ENCODE measurements at places on chromosomes 7 and 10.

DNA sequence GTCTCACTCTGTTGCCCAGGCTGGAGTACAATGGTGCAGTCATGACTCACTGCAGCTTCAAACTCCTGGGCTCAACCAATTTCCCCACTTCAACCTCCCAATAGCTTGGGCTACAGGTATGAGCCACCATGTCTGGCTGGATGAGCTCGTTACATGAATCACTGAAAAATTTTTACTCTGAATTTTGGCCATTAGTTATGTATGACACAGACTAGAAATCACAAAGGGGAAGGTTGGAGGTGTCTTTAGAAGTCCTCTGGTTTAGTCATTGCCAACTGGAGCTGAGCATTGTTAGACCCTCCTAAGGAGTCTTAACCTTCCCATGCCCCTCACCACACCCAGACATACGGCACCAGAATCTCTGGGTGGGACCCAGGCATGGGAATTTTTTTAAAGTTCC is 34.7 kb downstream of the SVIL start:
- no peak for DNase-seq

DNA sequence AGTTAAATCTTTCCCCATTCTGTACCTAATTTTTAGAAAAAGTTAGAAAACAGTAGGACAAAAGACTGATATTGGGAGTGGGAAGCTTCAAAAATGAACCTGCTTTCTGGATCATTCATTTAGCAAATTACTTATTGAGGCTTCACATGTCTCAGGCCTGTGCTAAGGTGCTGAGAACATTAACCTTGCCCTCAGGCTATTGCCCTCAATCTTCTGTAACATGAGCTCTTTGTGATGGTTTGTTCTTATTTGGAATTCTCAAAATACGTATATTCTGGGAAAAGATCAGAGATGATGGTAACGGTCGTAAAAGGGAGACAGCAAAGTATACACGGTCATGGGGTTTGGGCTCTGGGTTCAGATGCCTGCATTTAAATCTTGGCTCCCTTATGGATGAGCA is 39.5 kb upstream of the PRKG1 start:
- no peak for DNase-seq

GRCh38 chr10:112151524-112152039 is 32.0 kb downstream of the GPAM start:
- DNase-seq = no peak

GRCh38 chr7:96663457-96663856 is 46.2 kb downstream of the SEM1 start:
- DNase-seq = no peak

GRCh38 chr7:105246679-105247078 is 142.0 kb downstream of the SRPK2 start:
- DNase-seq = no peak

DNA sequence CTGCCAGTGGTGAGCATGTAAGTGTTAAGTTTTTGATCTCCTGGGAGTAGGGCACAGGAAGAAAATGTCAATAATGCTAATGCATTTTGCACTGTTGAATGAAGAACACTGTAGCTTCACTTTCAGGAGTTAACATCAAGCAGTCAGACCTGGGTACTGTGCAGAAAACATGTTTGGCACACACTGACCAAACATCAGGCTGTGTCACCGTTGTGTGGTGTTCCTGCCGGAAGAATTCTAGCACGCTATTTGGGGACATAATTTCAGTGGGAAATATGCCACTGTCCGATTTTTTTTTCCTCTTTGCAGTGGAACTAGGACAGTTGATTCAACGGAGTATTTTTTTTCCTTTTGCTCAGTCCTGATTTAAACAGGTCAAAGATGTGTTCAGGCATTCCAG is 24.4 kb upstream of the ABCB5 start:
- no peak for DNase-seq

GRCh38 chr7:115340828-115341227 is 418.9 kb downstream of the MDFIC start:
- no peak for DNase-seq

GRCh38 chr7:36653663-36654355 is 70.5 kb downstream of the AOAH start:
- no peak for DNase-seq

DNA sequence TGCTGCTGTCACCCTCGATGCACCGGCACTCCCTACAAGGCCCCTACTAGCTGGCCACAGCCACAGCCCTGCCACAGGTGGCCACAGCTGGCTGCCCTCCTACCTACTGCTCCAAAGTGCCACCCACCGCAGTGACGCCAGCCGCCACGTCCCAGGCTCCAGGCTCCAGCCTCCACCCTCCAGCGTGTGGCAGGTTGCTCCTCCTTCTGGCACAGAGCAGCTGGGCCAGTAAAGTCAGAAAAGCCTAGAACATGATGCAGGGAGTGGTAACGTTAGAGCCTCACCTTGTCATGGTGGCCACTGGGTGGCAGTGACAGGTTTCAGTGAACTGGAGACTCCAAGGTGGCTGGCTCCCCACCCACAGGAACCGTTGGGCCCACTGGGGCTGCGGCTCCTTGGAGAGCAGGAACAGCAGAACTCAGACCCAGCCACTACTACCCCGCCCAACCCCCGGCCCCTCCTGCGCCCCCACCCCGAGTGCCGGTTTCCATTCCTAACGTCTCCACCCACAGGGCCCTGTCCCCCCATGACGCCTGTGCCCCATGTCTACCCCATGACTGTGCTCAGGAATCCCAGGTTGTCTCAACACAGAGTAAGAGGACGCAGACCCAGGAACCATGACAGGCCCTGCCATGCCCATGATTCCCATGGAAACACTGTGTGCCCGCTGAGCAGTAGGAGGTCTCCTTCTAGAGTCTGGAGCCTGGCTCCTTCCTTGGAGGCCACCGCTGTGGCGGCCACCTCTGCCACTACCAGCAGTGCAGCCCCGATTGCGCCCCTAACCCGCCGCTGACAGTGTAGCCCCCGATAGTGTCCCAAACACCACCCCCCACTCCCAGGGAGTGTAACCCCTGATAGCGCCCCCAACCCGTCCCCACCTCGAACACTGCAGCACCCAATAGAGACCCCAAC is 52.3 kb upstream of the ZNF33B start:
- DNase-seq = no peak

DNA sequence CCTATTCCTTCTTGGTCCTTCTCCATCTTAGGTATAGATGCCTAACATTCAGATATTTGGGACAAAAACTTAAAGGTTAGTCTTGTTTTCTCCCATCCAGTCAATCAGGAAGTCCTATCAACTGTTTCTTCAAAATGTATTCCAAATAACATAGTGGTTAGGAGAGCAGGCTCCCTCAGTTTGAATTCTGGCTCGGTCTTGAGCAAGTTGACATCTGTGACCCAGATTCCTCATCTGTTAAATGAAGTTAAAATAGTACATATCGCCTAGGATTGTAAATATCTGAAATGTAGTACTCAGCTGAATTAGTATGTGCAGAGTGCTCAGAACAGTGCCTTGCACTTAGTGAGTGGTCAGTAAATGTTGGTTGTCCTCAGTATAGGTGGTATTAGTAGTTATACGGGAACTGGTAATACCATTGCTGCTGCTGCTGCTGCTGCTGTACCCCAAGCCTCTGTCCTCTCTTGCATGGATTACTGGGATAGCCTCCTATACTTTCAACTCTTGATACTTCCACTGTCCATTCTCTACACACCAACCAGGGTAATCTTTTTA is 58.6 kb downstream of the RALA start:
- DNase-seq = no peak

DNA sequence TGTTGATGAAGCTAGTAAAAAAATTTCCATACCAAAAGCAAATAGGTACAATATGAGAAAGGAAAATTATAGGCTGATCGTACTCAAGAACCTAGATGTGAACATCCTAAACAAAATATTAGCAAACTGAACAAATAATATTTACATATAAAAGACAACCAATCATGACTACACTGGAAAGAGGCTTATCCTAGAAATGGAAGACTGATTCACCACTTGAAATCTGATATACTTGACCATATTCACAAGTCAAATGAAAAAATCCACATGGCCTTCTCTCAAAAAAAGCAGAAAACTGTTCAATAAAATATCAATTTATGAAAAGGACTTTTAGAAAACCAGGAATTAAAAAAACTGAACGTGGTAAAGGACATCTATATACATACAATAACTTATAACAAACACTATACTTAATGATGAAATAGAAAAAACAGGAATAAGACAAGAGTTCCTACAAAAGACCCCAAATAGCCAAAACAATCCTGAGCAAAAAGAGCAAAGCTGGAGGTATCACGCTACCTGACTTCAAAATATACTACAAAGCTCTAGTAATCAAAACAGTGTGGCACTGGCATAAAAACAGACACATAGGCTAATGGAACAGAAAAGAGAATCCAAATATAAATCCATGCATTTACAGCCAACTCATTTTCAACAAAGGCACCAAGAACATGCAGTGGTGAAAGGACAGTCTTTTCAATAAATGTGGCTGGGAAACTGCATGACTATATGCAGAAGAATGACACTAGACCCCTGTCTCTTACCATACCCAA is 29.2 kb upstream of the FAM180A start:
- DNase-seq = no peak

DNA sequence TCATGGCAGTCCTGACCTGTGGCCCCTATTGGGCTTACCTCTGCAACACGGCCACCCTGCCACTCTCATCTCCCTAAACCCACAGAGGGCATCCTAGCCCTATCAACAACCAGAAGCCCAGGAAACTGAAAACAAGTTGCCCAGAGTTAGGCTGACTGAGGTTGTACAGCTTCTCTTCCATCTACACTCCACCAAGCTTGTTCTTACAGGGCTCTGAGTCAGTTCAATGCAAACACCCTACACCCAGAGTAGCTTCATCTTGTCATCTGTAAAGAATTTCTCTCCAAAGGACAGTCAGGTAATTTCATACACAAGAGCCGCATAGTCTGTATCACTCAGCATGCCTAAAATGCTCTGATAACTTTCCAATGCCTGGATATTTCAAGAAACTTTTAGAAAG is 175.4 kb downstream of the ARID5B start:
- no peak for DNase-seq

- no peak for DNase-seq
Observed at GRCh38 chr7:87564296-87564963, 36.3 kb downstream of the ABCB1 start.

DNA sequence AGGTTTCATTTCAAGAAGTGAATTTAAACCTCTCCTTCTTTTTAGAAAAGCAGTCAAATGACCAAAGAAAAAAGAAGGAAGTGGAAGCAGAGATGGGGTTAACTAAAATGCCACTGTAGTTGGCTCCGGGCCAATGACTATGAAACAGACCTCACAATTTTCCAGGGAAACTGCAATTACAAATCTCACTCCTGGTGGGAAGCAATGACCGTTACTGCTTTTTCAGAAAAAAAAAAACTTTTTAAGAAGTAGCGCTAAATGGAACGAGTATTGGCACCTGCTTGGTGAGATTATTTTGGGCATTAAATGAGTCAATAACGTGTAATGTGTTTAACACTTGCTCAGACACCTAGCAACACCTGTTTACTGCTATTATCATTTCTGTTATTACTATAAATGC is 1.2 kb downstream of the SFRP4 start:
- no peak for DNase-seq

DNA sequence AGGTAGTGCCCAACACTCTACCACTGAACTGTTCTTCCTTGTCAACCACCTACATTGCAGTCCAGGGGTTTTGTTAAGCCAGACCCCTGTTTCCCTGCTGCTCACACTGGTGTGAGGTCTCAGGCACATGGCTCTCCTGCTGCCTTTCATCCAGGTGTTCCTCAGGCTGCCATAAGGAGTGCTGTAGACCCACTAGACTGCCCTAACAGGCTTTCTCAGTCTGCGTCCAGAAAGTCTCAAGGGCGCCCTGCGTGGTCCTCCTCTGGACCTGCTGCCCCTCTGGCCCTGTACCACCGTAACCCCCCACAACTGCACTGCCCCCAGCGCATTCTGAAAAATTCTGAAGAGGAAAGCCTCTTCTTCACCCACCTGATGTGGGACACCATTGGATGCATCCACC is 225.7 kb upstream of the ANKRD30A start:
- no peak for DNase-seq

DNA sequence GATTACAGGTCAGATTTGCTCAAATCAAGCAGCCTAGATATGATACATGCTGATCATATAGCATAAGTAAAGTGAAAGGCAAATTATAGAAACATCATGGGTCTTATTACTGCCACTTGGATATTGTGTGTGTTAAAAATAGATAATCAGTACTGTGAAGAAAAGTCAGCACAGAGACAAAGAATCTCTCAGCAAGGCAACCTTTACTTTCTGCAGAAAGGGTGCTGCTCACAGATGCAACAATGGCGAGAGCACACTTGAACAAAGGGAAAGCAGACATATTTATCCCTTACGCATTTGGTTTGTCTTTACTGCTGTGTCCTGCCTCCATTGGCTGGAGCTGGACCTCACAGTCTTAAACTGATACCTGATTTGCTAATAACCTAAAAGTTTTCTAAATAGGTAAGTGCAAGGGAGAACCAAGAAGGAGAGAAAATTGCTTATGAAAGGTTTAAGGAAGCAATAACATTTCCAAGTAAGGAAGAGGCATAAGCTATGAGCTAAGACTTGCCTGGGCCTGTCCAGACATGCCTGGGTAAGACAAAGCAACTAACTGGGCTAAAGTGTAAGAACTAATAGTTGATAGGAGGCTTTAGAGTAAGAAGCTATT is 1310.8 kb upstream of the LRRTM3 start:
- DNase-seq = no peak

DNA sequence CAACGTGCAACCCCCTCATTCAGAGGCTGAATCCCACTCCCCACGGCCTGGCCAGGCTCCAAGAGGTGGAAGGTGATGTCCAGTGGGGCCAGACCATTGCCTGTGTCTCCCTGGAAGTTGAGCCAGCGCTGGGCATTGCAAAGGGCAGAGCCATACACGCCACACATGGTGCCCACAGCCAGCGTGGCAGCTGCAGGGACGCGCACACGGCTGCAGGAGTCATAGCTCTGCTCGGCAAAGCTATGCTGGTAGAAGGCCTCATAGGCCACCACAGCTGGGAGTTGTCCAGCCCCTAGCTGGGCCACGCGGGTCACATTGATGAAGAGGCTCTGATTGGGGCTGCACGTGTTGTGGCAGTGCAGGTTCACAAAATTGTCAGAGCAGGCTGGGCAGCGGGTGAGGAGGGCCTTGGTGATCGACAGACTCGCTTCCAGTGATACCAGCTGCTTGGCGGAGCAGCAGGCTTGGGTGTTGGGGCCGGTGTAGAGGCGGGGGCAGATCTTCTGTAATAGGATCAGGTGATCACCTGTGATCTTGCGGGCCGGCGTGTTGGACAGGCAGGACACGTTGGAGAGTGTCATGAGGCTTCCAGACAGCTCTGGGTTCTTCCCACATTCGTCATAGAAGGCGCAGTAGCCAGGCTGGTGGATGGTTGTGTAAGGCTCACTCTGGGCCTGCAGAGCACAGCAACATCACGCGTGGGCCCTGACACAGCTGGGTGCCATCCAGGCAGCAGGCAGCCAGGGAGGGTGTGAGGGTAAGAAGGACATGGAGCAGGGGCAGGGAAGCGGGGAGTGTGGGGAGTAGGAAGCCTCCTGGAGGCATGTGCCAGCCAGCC is 1.2 kb downstream of the NPC1L1 start:
- DNase-seq = no peak

Data from stimulated activated CD8-positive, alpha-beta memory T cell treated with anti-CD3 and anti-CD28 coated beads, Interleukin-2, amount 100 ng/mL, for 48 hours (primary cell).